Myocyte (in vitro differentiated cells): ENCODE measurements at places on chromosomes 2 and 18. TPM values are rescaled to one million over a fixed set of nuclear protein-coding genes. Genes with fewer than 3 reads are reported as not detected.
A peak's percentile ranks its signal among the peaks of the same experiment; 100 is the strongest.

Gene IL18R1
- not detected in 2 replicates for total RNA-seq

Gene CYTIP
- 1.9 and 2.4 TPM in 2 replicates for total RNA-seq

DNA sequence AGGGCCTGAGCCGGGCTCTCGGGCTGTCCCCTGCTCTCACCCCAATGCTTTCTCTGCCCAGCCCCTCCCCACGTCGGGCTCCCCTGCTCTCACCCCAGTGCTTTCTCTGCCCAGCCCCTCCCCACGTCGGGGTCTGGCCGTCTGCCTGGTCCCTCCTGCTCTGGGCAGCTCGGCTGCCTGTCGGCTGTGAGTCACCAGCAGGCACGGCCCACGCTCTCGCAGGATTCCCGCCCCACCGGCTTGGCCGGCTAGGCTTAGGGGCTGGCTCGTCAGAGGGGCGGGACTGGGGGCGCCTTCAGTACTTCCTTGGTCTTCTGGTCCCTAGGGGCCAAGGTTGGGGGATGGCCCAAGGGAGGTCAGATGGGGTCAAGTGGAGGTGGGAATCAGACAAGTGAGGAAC is 3.3 kb downstream of the BOK start:
- DNase-seq = peak; percentile 78

- no peak for DNase-seq
These were observed 40.8 kb downstream of the ANKRD44 start for GRCh38 chr2:197269815-197270214.

Gene AGXT
- total RNA-seq = not detected in 2 replicates

- peak; percentile 67 for DNase-seq
These were observed 137.3 kb upstream of the GLI2 start for GRCh38 chr2:120598416-120598815.

Gene CNGA3
- total RNA-seq = 0.10 TPM in 1 of 2 replicates, not detected in the other

DNA sequence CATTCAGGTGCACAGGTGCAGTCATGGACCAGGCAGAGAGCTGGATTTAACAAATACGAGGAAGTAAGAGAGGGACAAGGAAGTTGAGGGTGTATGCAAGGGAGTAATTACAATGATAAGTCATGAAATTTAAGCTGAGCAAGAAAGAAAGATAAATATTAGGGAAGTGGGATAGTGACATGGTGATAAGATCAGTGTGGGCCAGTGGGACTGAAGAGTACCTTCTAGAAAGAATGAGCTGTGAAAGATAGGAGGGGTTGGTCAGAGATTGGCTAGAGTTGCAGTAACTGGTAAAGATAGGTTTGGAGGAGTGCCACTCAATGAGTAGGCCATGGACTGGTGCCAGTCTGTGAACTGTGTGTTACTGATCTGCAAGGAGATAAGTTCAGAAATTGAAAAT is 200.8 kb upstream of the SIX3 start:
- peak; percentile 38 for DNase-seq

Gene TMEM37
- not detected in 2 replicates for total RNA-seq

DNA sequence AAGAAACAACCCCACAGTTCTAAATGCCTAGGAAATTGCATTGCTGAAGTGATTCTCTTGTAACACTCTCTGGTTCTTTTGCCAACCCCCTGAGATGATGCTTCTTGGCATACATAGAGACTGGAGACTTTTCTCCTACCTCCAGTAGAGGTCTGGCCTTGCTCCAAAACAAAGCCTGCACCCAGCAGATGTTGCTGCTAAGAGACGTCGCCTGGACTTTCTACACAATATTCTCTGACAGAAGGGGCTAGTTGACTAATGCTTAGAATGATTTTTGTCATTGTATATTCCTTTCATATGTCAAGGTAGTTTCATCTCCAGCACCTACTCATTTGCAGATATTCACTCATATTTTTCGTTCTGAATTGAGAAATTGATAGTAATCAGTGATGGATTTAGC is 24.6 kb downstream of the SOWAHC start:
- no peak for DNase-seq

GRCh38 chr2:1742681-1743395 is 1.5 kb downstream of the PXDN start:
- peak; percentile 85 for DNase-seq

GRCh38 chr2:54262015-54262765 is 6.2 kb upstream of the TSPYL6 start:
- no peak for DNase-seq

Gene CERKL
- not detected in 2 replicates for total RNA-seq

Gene TOGARAM2
- 1.0 and 1.7 TPM in 2 replicates for total RNA-seq

GRCh38 chr2:231084565-231084964 is 27.9 kb downstream of the PSMD1 start:
- no peak for DNase-seq

DNA sequence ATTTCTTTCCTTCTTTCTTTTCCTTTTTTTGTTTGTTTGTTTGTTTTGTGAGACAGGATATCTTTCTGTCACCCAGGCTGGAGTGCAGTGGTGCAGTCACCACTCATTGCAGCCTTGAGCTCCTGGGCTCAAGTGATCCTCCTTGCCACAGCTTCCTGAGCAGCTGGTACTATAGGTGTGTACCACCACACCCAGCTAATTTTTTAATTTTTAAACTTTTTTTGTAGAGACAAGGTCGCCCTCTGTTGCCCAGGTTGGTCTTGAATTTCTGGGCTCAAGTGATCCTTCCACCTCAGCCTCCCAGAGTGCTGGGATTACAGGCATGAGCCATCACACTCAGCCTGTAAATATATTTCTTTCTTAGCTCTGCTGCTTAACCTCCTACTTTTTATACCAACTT is 83.4 kb upstream of the CYP20A1 start:
- no peak for DNase-seq

- DNase-seq = no peak
These were observed 129.7 kb downstream of the IRS1 start for GRCh38 chr2:226669905-226670304.

Gene ITGAV
- 166 TPM in 2 replicates for total RNA-seq

- peak; percentile 95 for DNase-seq
These were observed 124.6 kb downstream of the LRATD1 start for GRCh38 chr2:14756981-14757657.

Gene ANKRD30B
- total RNA-seq = 0.88 and 1.6 TPM in 2 replicates
